ENCODE measurements at places on chromosomes 16 and 17. TPM values are rescaled to one million over a fixed set of nuclear protein-coding genes. Genes with fewer than 3 reads are reported as not detected.

DNA sequence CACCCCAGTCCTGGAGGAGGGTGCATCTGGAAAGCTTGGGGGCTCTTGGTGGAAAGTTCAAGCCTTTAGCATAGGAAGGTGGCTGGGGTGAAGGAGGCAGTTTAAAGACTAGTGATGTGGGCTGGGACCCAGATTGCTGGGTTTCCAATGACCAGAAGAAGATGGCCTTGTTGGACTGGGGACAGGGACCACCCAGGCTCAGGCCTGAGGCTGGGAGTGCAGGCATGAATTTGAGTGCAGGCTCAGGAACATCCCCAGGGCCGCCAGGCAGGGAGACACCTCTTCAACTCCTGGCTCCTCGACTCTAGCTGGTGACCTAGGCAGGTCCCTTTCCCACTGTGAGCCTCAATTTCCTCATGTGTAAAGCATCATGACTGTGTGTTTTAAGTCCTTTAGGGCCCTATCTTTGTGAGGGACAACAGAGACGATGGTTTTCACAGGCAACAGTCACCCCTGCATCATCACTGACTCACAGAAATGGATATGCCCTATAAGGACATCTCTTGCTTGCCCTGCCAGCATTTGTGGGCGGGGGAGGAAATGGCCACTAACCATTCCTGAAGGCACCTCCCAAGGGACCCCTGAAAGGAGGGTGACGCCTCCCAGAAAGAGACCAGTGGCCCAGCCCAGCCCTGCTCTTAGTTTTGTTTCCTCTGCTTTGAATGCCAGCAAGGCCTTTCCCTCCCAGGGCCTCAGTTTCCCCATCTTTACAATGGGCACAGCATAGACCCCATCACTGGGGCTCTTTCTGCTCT, 11.1 kb downstream of the NLRC5 start:
- H3K27ac ChIP-seq = no peak overlapping the region
- H3K4me3 ChIP-seq = no peak overlapping the region
- DNase-seq = peak; percentile 90
- H3K36me3 ChIP-seq = no peaks in the 10 kb centered on the region
- no peaks in the 10 kb centered on the region for H3K27me3 ChIP-seq

DNA sequence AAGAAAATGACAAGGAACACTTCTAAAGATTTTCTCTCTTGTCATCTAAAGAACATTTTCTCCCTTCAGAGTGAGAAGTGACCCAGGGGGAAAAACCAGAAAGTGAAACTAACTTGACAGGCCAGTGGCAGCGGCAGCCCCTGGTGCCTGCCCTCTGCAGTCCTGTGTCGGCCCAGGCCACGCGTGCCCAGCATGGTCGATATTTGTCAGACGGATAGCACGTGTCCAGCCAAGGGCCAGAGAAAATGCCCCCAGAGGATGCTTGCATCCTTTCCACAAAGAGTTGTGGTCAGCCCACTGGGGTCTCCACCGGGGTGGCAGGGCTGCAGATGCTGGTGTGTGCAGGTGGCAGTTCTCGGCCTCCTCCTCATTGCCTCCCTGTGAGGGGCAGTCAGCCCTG, 176.6 kb downstream of the RAB11FIP4 start:
- no peaks in the 10 kb centered on the region for H3K36me3 ChIP-seq
- peaks cover 3% of the 10 kb centered on the region for H3K4me1 ChIP-seq
- H3K27me3 ChIP-seq = no peaks in the 10 kb centered on the region
- H3K27ac ChIP-seq = no peak overlapping the region

DNA sequence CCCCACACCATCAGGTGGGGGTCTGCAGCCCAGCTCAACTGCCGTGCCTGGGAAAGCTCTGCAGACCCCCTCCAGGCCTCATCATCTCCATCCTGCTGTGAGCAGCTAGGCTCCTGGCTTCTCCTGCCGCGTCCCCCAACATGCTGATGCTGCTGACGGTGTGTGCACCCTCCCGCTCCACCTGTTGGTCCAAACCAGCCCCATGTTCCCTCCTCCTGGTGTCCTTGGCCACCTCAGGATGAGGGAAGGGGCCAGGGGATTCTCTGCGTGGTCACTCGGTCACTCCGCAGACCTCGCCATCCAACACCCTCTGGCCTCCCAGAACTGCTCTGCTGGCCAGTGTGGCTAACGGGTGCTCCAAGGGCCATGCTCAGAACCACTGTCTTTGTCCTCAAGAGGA, 368.6 kb downstream of the FOXL1 start:
- H3K4me3 ChIP-seq = no peak overlapping the region
- H3K4me1 ChIP-seq = no peaks in the 10 kb centered on the region
- DNase-seq = peak; percentile 21
- H3K36me3 ChIP-seq = no peaks in the 10 kb centered on the region
- no peak overlapping the region for H3K27ac ChIP-seq

- H3K4me3 ChIP-seq = no peak overlapping the region
- peak; percentile 59 for DNase-seq
- no peaks in the 10 kb centered on the region for H3K27me3 ChIP-seq
- H3K27ac ChIP-seq = no peak overlapping the region
- no peaks in the 10 kb centered on the region for H3K4me1 ChIP-seq
These were observed 98.3 kb downstream of the CMIP start for GRCh38 chr16:81542609-81543570.

DNA sequence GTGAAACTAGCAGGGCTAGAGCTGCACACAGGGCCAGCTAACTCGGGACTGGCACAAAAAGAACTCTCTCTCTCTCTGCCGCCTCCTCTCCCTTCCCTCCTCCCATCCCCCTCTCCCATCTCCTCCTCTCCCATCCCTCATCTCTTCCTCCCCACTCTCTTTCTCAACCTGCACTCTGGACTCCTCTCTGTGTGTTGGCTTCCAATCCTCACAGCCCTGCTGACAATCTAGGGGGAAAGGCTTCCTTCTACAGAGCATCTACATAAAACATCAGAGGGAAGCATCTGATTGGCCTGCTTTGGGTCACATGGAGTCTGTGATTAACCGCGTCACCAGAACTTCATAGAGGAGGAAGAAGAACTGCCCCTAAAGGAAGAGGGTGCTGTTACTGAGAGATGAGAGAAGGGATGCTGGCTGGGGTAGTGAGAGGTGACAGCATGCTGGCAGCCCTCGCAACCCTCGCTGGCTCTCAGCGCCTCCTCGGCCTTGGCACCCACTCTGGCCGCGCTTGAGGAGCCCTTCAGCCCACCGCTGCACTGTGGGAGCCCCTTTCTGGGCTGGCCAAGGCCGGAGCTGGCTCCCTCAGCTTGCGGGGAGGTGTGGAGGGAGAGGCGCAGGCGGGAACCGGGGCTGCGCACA, 12.8 kb upstream of the ZFP90 start:
- no peaks in the 10 kb centered on the region for H3K27me3 ChIP-seq
- H3K4me1 ChIP-seq = no peaks in the 10 kb centered on the region
- no peaks in the 10 kb centered on the region for H3K36me3 ChIP-seq
- DNase-seq = no peak
- H3K4me3 ChIP-seq = no peak overlapping the region

- no peaks in the 10 kb centered on the region for H3K4me1 ChIP-seq
- H3K36me3 ChIP-seq = no peaks in the 10 kb centered on the region
- peak within 1 kb of the TSS; percentile 94 for H3K4me3 ChIP-seq
- DNase-seq = peak; percentile 90
These were observed at the start of gene XYLT1 for GRCh38 chr16:17470908-17471718. TSS of gene XYLT1 (minus strand) at chr16:17470960. CDS start at chr16:17470796, 164 bp downstream.

- H3K4me3 ChIP-seq = no peak within 1 kb of the TSS
- no peaks in the 10 kb centered on the region for H3K4me1 ChIP-seq
These were observed at the start of gene VTN for GRCh38 chr17:28370035-28370743. TSS of gene VTN (minus strand) at chr17:28370307. CDS start at chr17:28370203, 104 bp downstream.

DNA sequence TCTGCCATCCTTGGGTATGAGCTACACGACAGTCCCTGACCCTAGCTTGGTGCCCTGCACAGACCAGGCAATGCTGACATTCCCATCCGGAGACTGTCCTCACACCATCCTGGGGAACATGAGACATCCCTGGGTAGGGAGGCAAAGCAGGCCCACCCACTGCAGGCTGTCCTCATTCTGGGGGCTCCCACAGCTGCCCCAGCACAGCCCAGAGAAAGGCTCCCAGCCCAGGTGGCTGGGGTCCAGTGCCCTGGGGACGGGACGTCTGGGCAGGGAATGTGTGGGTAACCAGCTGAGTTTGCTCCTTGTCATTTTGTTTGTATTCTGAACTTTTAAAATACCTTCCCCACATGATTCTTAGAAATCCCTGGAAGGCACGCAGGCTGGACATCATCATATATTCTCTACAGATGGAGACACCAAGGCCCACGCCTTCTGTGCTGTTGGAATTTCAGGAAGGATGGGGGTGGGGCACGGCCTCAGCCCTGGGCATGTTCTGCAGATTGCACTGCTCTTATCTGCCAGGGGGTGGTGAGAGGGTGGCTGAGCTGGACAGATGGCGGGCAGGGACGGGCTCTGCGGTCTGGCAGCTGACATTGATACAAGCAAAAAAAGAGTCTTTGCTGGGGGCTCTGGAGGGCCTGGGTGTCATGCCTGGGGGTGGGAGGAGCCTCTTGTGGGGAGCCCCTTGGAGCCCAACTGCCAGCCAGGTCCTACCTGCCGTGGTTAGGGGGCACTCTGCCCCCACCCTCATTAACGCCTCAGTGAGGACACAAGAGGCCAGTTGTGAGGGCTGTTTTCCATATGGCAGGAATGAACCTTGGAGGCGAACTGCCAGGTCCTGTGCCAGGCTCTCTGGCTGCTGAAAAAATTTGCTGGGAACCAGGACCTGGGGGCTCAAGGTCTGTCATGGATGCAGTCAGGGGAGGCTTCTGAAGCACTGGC, 28.4 kb downstream of the LRRC75A start:
- H3K4me1 ChIP-seq = no peaks in the 10 kb centered on the region
- no peak overlapping the region for H3K27ac ChIP-seq
- no peak overlapping the region for H3K4me3 ChIP-seq
- H3K36me3 ChIP-seq = no peaks in the 10 kb centered on the region
- peak; percentile 67 for DNase-seq

GRCh38 chr16:23564575-23565363, 7.2 kb downstream of the UBFD1 start:
- no peak overlapping the region for H3K27ac ChIP-seq
- H3K36me3 ChIP-seq = peaks cover 15% of the 10 kb centered on the region
- H3K4me3 ChIP-seq = no peak overlapping the region
- H3K4me1 ChIP-seq = no peaks in the 10 kb centered on the region
- no peaks in the 10 kb centered on the region for H3K27me3 ChIP-seq

DNA sequence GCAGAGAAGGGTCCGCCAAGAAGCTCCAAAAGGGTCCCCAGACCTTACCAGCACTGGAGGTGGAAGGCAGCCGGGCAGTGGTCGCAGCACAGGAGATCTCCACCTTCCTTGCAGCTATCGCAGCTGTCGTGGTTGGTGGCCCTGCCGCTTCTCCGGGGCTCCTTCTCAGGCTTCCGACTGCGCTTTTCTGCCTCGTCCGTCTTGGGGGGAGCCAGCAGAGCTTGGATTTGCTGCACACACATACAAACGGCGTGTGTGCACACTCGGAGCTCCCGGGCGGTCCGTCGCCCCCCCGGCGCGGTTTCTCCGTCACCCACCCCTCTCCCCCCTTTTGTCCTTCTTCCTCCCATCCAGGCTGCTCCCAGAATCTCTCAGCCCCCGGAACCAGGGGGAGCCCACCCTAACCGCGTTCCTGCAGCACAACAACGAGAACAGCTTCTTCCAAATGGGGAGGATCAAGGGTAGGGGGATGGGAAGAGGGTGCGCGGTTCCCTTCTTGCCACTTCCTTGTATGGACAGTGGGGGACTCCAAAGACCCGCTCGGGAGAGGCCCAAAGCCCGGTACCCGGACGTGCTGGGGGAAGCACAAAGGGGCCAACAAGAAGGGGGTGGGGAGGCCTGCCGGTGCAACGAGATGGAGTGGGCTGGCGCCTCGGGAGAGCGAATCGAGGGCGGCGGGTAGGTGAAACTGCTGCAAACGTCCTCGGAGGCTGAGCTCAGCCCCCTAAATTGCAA, 1.1 kb downstream of the PHF12 start:
- H3K36me3 ChIP-seq = no peaks in the 10 kb centered on the region
- no peaks in the 10 kb centered on the region for H3K4me1 ChIP-seq
- H3K27me3 ChIP-seq = no peaks in the 10 kb centered on the region
- peak overlapping the region; percentile 92 for H3K4me3 ChIP-seq
- no peak overlapping the region for H3K27ac ChIP-seq

KRTAP17-1 gene
- polyA plus RNA-seq = not detected

NAGS gene
- 0.33 TPM for polyA plus RNA-seq

Measured in aorta (tissue), 5 donors.